Right hindlimb (tissue), 1 donor: ENCODE measurements at places on chromosomes 1 and 21.

DNA sequence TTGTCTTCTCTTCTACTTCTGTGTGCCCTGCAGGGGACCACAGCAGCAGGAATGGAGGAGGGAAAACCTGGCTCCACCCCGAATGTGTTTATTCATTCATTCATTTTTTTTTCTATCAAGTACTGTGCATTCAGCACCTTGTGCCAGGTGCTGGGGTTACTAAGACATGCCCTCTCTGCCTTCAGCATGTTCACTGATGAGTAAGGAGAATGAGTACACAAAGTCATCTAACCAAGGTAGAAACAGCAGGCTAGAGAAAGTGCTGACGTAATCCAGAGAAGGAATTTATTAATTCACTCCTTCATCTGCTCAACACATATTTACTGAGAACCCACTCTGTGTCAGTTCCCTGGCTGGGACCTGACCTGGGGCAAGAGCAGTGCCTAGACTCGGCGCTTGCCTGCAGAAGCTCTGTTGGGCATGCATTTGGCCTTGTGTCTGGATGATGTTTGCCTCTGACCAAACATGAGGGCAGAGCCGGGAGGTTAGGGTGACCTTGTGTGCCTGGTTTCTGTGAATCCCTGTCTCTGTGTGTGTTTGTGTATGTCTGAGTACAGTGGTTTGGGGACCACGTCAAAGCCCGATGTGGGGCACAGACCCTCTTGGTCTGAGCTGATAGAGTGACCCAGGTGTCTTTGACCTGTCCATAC, 3.3 kb upstream of the MYOG start:
- no peak for DNase-seq

- no peak for DNase-seq
These were observed 1.8 kb downstream of the RGL1 start for GRCh38 chr1:183806675-183807074.

DNA sequence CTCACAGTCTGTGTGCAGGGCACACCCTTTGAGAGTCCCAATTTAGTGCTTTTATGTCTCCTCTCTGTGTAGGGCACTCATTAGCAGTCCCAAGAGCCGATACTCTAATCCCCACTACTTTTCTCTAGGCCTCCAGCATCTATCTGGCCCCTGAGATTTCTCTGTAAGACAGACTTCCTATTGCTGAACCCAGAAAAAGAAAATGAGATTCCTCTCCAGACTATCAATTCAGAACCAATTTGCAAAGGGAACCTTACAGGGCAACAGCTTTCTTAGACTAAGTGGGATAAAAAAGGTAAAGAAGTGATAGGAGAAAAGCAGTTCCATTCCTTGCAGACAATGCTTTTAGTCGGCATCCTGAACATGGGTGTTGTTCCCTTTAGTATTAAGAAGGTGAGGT, 172.2 kb downstream of the EDEM3 start:
- no peak for DNase-seq

- DNase-seq: no peak
These were observed 29.2 kb downstream of the UCK2 start for GRCh38 chr1:165856606-165857005.

DNA sequence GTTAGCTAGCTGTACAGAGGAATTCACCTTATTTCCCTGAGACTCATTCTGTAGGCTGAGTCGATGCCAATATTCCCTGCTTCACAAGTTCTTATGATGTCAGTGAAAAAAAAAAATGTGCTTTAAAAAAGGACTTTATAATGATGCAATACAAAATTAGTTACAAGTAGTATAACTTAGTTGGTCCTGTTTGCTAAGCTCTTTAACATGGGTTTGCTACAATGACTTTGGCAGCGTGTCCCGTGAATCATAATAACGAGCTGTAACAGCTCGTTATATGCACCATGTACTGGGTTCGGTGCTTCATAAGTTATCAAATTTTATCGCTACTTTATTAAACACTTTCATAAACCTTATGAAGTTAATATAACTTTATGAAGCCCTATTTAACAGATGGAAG, 349.7 kb downstream of the LMX1A start:
- DNase-seq: no peak

- no peak for DNase-seq
These were observed 80.3 kb downstream of the TENT5C start for GRCh38 chr1:117685936-117686806.

DNA sequence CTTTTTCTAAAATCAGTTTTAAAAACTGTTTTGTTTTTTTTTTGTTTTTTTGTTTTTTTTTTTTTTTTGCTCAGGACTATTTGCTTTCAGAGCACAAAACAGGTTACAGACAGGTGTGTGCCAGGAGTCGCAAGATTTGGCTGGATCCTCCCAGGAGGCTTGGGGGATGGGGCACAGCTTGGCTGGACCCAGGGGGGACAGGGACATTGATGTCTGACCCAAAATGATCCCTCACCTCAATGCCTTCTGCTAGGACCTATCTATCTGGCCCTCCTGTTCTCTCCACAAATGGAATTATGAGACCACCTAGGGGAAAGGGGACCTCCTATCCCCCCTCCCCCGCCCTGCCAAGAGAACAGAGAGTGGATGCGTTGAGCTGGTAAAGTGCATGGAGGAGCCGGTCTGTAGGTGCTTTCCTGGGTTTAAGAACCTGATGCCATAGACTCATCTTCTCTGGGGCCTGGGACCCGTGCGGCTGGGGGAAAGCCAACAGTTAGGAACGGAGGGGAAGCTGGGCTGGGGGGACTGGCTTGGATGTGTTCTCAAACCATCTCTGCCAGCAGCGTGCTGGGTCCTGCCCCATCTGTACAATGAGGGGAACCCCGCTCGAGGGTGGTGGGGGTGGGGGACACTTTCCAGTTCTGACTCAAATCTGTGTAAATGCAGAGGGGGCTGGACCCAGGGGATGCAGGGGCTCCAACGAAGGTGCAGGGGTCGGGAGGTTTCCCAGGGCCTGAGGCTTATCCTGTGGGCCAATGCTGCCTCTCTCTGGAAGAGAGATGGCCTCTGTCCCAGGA, 28.9 kb downstream of the RUNX3 start:
- DNase-seq: no peak

GRCh38 chr1:26289158-26290059, 9.5 kb downstream of the SH3BGRL3 start:
- DNase-seq: no peak

GRCh38 chr21:43269440-43269839, 100.6 kb downstream of the CRYAA start:
- no peak for DNase-seq

GRCh38 chr1:111739194-111739924, at the start of gene INKA2:
INKA2 (minus strand) TSS chr1:111739395; CDS start chr1:111739242, 153 bp downstream.
- peak; percentile 93 for DNase-seq

DNA sequence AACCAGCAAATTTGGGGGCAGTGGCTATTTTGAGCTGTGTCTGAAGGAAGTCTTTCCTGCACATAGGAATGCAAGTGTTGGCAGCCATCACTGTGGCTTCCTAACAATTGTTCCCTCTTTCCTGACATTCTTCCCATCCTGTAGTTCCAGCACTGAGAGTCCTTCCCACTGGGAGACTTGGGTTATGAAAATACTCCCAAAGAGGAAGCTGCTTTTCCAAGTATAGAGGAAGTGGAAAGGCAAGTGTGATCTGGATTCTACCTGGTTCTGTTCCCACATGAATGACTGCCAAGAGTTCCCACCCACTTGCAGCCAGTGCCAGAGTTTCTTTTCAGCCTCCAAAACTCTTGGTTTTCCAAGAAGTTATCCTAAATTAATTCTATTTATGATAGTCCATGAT, 98.5 kb upstream of the CD53 start:
- no peak for DNase-seq

DNA sequence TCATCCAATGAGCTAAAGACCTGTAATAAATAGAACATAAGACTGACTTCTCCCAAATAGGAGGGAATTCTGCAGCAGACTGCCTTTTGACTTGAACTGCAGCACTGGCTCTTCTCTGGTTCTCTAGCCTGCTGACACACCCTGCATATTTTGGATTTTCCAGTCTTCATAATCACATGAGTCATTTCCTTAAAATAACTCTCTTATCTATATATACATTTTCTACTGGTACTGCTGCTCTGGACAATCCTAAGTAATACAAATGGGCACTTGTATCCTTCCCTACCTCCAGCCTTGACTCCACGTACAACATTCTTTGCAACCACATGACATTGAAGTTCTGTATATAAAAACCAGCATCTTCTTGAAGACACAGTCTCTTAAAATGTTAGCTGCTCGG, 429.4 kb upstream of the TMPRSS15 start:
- DNase-seq: no peak

DNA sequence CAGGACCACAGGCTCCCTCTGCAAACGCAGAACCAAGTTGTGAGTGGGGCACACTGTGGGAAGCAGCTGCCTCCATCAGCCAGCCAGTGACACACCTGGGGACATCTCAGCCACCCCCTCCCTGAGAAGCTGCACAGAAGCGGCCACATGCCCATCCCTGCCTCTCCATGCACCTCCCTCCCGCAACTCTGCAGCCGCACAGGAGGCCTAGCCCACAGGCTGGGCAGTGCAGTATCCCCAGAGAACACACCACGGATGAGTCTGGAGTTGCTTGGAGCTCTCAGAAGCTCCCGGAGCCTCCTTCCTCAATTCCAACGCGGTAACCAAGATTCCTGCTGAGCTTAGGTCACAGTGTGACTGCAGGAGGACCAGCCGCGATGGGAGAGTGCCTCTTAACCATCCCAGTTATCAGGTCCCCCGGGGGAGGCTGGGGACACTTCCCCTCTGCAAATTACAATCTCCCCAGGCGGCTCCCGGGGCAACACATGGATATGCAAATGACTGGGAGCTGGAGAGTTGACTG, 1.2 kb upstream of the WNT3A start:
- DNase-seq: peak; percentile 4

DNA sequence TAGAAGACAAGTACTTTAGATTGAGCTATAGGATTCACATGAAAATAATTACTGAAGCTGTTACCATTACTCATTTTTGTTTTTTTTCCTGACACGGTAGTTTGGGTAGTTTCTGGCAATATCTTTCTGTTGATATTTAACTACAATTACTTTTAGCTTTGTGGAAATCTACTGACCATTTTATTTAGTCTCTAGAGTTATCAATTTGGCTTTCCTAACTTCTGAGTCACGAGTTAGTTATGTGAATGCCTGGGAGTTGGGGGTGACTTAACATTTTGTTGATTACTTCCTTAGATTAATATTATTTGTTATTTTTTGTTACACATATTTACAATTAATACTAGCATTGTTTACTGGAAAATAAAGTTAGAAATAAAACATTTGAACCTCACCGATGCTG, 160.6 kb downstream of the HMCN1 start:
- no peak for DNase-seq

- no peak for DNase-seq
These were observed 48.4 kb upstream of the COA6 start for GRCh38 chr1:234324821-234325220.

GRCh38 chr1:2350501-2350900, 40.9 kb downstream of the MORN1 start:
- no peak for DNase-seq

GRCh38 chr1:47585141-47585902, 147.5 kb downstream of the FOXD2 start:
- DNase-seq: no peak

DNA sequence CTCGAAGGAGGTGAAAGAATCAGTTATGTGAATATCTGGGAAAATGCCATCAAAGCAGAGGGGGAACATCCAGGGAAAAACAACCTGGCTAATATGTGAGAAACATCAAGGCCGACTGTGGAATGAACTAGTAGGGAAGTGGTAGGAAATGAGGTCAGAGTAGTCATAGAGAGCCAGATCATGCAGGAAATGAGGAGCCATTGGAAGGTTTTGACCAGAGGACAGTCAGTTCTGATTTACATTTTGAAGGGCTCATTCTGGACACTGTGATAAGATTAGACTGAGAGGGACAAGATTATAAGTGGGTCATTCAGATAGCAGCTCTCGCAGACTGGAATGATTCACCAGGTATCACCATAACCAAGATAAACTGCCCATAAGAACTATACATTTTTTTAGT, 63.7 kb downstream of the SYT14 start:
- DNase-seq: no peak

DNA sequence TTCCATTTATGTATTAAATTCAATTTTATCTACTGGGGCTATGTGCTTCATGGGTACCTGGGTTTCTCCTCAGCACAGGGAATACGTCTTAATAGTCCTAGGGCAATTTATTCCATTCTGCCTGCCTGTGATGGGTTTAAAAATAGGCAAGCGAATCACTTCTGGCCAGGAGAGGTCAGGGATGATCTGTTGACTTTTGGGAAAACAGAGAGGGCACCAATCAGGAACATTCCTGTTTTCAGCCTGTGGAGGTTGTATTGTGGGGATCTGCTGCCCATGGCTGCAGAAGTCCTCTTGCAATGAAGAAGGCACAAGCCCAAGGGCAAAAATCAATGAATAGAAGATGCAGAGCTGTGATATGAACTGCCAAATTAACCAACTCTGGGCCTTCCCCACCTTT, 303.1 kb downstream of the CTH start:
- no peak for DNase-seq

DNA sequence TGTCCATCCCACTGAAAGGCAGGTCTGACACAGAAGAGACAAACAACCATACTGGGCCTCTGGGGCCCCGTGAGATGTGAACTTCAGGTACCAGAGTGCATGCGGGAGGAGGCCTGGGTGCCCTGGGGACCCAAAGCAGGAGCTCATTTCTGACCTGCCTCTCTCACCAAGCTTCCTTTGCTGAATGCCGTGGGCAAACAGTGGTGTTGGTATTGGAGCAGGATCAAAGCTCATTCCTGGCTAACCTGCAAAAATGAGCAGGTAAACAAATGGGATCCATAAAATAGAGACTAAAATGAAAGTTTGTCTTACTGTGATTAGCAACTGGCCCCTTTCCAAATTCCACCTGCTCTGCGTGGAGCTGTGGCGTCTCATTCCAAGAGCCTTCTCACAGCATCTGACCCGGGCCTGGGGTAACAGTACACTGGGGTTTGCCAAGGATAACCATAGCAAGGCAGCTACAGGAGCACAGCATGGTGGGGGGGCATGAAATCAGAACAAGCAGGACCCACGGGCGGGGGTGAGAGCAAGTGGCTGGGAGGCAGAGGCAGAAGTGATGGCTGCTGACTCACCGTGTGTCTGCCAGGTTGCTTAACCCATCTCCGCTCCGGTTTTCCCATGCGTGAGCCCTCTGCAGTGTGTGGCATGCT, 103.6 kb downstream of the KIF26B start:
- no peak for DNase-seq

DNA sequence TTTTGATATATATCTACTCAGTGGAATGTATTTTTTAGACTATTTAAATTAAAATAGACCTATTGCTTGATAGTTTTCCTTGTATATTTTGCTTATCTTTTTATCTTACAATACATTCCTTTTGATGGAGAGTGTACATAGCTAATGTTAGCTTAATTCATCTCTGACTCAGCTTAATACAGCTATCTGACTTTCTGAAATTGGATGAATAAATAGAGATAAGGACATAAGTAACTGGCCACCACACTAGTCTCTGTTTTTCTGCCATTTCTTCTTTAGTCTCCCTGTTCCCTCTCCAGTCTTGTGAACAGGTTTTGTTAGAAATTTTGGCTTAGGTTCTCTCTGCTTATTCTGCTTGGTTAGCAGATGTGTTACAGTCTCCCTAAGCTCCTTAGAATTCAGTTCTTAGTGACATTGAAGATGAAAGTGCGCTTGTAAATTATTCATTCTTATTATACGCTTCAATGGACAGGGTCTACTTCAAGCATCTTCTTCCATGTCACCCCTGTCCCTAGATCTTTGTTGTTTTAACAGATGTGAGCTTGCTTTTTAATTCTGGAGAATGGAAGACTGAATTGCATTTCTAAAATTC, 59.6 kb downstream of the XPR1 start:
- no peak for DNase-seq

GRCh38 chr1:17933971-17934370, 173.6 kb upstream of the IGSF21 start:
- peak; percentile 31 for DNase-seq
